Effector memory CD4-positive, alpha-beta T cell (primary cell): ENCODE measurements at places on chromosomes 1 and 21.

GRCh38 chr1:1614204-1614953 is 921 bp upstream of the MIB2 start:
- H3K27me3 ChIP-seq = no peaks in the 10 kb centered on the region
- peak overlapping the region; percentile 100 for H3K27ac ChIP-seq
- no peaks in the 10 kb centered on the region for H3K36me3 ChIP-seq
- DNase-seq = peak; percentile 30
- H3K4me1 ChIP-seq = peaks cover 14% of the 10 kb centered on the region

- no peaks in the 10 kb centered on the region for H3K36me3 ChIP-seq
- no peaks in the 10 kb centered on the region for H3K4me1 ChIP-seq
- H3K27me3 ChIP-seq = no peaks in the 10 kb centered on the region
- no peak overlapping the region for H3K27ac ChIP-seq
These were observed 19.7 kb downstream of the KIAA1614 start for GRCh38 chr1:180932378-180932777.

DNA sequence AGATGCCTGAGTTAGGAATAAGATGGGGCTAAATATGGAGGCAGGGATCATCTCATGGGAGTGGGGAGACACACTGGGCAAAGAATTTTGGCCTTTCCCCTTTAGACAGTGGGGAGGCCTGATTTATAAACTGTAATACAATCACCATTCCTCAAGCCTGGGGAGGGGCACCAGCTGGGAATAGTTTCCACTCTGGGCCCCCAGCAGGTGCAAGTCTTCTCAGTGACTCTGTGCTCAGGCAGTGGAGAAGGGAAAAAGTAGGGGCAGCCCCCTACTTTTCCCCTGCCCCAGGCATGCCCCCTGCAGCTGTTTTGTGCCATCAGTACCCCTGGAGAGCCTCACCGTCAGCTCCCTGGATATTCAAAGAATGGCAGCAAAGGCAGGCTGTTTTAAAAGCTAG is 19.1 kb downstream of the COA7 start:
- no peaks in the 10 kb centered on the region for H3K4me1 ChIP-seq
- no peaks in the 10 kb centered on the region for H3K27me3 ChIP-seq
- no peak for DNase-seq
- H3K27ac ChIP-seq = no peak overlapping the region
- H3K36me3 ChIP-seq = no peaks in the 10 kb centered on the region

GRCh38 chr1:166811691-166812090 is 27.6 kb upstream of the POGK start:
- no peak for DNase-seq
- no peaks in the 10 kb centered on the region for H3K27me3 ChIP-seq
- H3K4me1 ChIP-seq = no peaks in the 10 kb centered on the region
- H3K27ac ChIP-seq = no peak overlapping the region
- no peaks in the 10 kb centered on the region for H3K36me3 ChIP-seq

GRCh38 chr1:99957818-99958217 is 12.0 kb upstream of the SLC35A3 start:
- no peaks in the 10 kb centered on the region for H3K36me3 ChIP-seq
- no peaks in the 10 kb centered on the region for H3K27me3 ChIP-seq
- DNase-seq = no peak
- H3K4me1 ChIP-seq = no peaks in the 10 kb centered on the region
